ENCODE measurements at places on chromosomes 4 and X.

- DNase-seq = no peak
Measured at GRCh38 chr4:42345962-42346544, 51.2 kb upstream of the SHISA3 start.

GRCh38 chrX:73556159-73556558 is 6.8 kb upstream of the CHIC1 start:
- no peak for DNase-seq

GRCh38 chrX:133435544-133436124 is 20.3 kb upstream of the GPC4 start:
- DNase-seq = no peak

DNA sequence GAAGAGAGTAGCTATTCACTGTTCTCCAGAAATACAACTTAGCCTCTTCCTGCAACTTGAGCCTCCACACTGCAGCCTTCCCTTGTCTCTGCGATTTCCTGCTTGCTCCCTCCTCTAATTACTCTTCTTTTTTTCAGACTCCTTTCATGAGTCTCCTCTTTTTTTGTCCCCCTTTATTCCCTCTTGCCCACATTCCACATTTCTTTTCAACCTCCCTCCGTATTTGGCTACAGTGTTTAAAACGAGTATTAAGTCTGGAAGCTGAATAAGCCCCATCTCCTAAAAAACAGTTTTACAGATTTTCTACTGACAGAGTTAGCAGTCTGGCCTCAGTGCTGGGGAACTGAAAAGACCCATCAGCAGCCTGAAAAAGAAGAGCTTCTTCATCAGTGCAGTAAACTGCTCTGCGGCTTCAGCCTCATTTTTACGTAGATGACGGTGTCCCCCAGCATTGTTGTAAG is 141.5 kb downstream of the TENM3 start:
- no peak for DNase-seq

DNA sequence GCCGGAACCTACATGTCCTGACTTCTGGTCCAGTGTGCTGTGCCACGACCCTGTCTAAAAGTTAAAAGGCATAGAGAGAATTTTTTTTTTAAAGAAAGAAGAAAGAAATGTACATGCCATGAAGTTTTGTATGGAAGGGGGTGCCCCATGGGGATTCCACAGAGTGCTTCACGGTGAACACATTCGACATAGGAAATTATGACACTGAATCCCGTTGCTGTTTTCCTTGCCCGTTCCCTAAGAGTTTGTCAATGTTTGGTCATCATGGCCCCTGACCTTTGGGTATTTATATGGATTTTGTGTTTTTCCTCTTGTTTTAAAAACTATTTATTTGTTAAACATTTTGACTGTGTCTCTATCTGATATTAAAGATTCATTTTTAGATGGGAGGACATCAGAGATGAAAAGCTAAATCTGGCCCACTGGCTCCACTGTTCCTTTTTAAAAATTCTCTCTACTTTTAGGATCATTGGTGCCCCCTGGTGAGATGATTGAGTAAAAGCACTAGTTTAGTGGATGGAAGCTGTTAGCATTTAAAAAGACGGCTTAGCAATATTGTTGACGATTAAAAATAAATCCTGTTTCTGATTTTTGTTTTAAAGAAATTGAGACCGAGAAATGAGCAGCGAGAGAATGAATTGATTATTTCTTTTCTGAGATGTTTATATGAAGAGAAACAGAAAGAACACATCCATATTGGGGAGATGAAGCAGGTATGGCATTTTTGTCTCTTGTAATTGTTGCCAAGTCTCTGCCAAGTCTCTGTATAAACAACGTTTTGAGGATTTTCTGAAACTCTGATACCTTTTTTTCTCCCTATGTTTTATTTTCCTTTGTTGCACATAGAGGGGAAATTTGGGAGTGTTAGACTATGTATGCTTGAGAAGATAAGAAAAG is 75.0 kb downstream of the PTTG2 start:
- DNase-seq = peak; percentile 71

GRCh38 chr4:18082236-18082635 is 60.7 kb upstream of the LCORL start:
- DNase-seq = no peak

DNA sequence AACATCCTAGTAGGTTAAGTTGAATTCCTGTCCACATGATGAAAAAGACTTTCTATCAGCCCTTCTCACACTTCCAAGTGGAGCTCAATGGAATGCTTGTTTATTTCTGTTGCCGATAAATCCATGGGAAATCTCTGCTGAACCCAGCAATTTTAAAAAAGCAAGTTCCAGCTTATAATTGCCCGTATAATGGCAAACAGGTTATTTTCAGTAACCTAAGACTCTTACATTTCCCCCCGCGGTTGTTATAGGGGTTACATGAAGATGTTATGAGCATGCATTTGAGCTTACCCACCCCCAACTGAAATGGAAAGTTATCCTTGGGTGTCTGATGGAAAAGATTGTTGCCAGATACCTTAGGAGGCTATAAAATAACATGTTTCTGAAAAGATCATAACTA is 136.2 kb downstream of the PALLD start:
- no peak for DNase-seq
